ENCODE measurements at places on chromosomes 2 and 18.

DNA sequence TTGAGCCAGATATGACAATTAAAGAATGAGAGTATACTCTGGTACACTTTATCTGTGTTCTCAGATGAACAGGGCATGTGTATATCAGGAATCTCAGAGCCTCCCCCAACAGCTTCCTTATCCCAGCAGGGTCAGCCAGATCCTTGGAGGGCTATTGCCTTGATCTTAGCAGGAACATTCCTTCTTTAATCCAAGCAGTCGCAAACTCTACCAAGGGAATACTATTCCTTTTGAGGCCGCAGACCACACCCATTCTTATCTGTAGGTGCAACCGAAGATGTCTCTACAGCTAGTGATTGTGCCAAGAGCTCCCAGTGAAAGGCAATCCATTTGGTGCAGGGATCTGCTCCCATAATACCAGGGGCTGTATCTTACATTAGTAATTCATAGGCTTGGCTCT lies 118.3 kb upstream of the DOK6 start:
- DNase-seq: no peak

GRCh38 chr2:557635-558301 lies 119.4 kb downstream of the TMEM18 start:
- no peak for DNase-seq

GRCh38 chr18:26657631-26658581 lies 109.6 kb upstream of the KCTD1 start:
- DNase-seq: no peak

GRCh38 chr2:183057333-183057985 lies 19.2 kb upstream of the NCKAP1 start:
- no peak for DNase-seq

DNA sequence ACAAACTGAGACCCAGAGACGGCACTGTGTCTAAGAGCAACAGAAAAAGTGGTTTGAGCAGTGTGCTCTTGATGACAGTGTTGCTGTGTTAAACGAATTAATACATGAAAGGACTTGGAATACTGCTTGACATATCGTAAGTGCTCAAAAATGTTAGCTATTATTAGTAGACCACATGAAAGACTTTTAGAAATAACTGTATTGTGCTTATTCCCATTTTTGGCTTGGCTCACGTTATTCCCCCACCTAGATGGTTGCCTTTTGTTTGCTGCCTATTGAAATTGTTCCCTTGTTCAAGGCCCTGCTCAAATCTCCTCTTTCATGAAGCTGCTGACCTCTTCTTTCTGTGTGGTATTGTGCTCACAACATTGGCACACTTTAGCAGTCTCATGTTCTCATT lies 27.8 kb upstream of the C2orf74 start:
- DNase-seq: no peak

- DNase-seq: no peak
Measured at GRCh38 chr2:101793277-101793969, 95.9 kb downstream of the MAP4K4 start.

- DNase-seq: no peak
Measured at GRCh38 chr2:8477552-8478470, 204.0 kb upstream of the ID2 start.

- DNase-seq: no peak
Measured at GRCh38 chr2:138689705-138690104, 90.5 kb downstream of the NXPH2 start.

GRCh38 chr2:37168217-37168981 lies 11.6 kb upstream of the EIF2AK2 start:
- DNase-seq: no peak

- no peak for DNase-seq
Measured at GRCh38 chr2:118078734-118079133, 9.5 kb upstream of the INSIG2 start.

DNA sequence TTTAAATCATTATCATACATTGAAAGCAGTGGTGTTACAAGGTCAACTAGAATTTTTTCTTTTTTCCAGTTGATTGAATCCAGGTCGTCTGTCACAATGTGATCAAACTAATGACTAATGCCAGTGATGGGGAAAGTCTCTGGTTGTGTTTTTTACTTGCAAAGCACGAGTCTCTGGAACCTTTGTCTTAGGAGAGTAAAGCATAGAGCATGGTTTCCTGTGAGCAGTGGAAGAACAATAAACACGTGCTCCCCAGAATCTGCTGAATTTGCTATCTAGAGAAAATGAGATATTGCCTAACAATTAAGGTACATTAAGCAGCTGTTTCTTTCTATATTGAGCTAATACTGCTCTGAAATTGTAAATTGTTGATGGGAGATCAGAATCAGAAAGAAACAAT lies 1332.4 kb upstream of the TMEFF2 start:
- no peak for DNase-seq

- no peak for DNase-seq
Measured at GRCh38 chr2:7437141-7437540, 519.9 kb downstream of the RNF144A start.

- no peak for DNase-seq
Measured at GRCh38 chr18:60246606-60247005, 126.0 kb downstream of the MC4R start.

GRCh38 chr2:102190430-102191107 lies 3.7 kb downstream of the IL1RL2 start:
- DNase-seq: no peak

- DNase-seq: no peak
Measured at GRCh38 chr2:239226677-239227581, 173.9 kb downstream of the HDAC4 start.

GRCh38 chr18:62847081-62847480 lies 131.7 kb downstream of the PHLPP1 start:
- DNase-seq: no peak

All from NCI-H1436 (cell line).